ENCODE measurements at places on chromosomes 5 and 9.
A peak's percentile ranks its signal among the peaks of the same experiment; 100 is the strongest.

DNA sequence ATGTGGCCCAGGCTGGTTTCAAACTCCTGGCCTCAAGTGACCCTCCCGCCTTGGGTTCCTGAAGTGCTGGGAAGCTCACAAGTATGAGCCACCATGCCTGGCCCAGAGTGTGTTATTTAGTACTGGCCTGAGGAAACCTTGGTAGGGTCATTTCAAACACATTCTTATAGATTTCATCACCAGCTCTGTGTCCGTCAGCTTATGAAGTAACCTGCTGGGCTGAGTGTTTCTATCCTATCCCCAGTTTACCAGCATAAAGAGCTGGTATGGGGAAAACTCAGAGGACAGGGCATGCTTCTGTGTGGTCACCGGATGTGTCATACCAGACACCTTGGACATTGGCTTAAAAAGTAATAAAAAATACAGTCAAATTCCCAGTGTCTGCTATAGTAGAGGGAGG is 45.3 kb downstream of the PTPN3 start:
- no peak for DNase-seq

DNA sequence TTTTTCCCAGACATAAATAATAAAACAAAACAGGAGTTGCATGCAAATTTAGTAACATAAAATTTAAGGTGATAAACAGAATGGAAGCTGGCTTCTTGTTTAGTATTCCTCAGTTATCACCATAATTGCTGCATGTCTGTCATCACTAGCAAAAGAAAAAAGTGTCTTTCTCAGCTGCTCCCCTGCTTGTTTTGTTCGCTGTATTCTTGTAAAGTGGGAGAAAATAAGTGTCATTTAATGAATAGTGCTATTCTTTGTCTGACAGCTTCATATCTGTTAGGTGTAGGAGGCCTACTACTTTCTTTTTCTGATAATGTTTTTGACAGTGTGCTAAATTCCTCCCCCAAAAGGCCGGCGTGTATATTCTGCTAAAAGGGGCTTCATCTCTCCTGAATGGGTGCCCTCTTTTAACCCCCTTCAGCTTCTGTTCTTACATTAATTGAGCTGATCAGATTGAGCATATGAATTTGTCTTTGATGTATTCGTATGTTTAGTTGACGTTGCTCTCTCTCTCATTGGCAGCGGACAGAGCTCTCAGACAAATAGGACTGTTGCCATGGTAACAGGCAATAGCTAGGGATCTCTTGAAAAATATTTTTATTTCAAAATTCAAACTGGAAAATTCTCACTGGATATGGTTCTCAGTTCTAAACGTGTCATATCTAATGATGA is 303.8 kb downstream of the KIAA0825 start:
- DNase-seq: no peak

DNA sequence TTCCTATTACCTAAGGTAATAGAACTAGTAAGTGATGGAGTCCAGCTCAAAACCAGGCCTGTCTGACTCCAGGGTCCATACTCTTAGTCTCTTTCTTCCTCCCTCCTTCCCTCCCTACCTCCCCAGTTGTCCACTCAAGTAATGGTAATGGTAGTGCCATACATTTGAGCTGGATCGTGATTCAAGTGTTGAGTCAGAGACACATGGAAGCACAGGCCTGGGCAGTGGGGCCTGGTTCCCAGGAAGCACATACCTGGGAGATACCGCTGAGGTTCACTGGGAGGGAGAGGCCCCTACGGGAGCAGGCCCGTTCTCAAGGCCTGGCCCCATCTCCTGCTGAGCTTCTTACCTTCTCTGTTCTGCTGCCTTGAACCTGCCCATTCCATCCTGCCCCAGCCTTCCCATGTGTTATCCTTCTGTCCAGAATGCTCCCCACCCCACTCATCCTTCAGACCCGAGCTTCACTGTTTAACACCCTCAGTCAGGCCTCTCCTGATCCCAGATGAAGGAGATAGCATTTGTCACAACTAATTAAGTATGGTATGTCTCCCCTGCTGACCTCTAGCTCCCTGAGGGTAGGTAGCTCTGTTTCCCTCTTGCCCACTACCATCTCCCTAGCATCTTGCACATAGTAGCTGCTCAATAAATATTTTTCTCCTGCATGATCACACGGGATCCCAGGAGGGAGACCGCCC is 13.8 kb downstream of the URM1 start:
- no peak for DNase-seq

DNA sequence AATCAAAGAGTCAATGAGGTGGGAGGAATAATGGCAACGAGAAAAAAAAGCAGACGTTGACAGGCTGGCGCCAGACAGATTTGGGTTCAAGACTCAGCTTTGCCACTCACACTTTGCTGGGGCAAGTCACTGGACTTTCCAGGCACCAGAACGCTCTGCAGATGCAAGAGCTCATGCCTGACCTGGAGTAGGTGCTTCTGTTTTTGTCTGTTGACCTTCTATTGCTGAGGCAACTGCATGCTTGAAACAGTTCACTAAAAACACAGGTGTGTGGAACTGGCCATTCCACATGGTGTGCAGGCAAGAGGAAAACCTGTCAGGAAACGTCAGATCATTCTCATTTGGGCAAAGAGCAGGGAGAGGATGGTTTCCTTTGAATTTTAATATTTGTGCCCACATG is 161.2 kb upstream of the SMIM23 start:
- DNase-seq: no peak

- DNase-seq: no peak
Measured at GRCh38 chr9:130043654-130044623, 950 bp upstream of the FNBP1 start.

- no peak for DNase-seq
Measured at GRCh38 chr5:77374686-77375085, 117.4 kb downstream of the WDR41 start.

DNA sequence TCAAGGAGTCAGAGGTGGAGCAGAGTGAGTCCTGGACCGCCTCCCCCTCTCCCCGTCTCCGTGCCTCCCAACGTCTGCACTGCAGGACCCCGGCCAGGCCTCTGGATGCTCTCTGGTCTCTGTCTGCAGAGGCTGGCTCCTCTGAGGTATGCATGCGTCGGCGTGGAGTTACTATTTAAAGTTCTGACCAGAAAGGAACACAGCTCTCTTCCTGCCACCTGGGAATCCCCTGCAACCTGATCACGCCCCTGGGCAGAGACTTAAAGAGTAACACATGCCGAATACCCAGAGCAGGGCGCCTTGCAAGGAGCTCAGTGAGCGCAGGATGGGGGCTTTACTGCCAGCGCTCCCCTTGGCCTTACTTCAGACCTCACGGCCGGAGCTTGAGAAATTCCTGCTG is 16.0 kb downstream of the ANXA6 start:
- DNase-seq: no peak

DNA sequence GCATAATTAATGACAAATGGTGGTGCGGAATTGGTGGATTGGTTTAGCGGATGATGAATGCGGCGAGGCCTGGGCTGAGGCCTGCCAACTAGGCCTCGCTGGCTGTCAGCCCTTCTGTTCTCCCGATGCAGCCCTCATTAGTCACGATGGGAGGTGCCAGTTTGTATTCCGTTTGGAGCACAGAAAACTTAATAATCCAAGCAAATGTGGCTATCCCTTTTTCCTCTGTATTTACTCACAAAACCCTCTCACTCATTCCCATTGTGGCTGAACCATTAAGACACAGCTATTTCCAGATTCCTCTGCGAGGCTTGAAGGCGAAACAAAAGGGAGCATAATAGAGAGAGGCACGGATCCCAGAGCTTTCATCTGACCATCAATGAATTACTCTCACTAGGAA is 114.3 kb downstream of the MVB12B start:
- peak; percentile 17 for DNase-seq

DNA sequence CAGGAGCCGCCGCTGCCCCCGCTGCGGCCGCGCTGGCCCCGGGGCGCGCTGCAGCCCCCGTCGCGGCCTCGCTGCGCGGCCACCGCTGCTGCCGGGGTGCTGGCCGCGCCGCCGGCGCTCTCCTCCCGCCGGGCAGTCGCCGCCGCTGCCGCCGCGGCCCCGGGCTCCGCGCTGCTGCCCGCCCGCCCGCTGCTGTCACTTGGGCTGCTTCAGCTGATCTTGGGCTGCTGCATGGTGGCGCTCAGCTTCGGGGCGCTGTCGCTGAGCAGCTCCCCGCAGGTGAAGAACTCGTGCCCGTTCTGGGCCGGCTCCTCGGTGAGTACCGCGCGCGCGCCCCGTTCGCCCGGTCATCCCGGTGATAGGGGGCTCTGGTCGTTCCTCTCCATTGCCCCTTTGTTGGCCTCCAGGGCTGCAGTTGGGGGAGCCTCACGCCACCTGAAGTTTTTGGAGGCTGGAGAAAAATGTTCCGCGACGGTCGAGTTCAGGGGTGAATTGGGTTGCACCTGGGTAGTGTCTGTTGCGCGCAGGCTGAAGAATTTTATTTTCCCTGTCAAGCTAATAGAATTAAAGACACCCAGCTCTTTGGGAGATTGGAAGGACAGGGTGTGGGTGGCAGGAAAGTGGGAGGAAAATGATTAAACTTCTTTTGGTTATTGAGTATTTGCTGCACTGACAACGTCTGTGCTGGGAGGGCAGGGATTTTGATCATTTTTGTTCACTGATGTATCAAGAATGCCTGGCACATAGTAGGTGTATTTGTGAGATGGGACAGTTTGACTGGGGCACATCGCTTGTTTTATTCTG is 596 bp downstream of the ENTREP1 start:
- DNase-seq: no peak

DNA sequence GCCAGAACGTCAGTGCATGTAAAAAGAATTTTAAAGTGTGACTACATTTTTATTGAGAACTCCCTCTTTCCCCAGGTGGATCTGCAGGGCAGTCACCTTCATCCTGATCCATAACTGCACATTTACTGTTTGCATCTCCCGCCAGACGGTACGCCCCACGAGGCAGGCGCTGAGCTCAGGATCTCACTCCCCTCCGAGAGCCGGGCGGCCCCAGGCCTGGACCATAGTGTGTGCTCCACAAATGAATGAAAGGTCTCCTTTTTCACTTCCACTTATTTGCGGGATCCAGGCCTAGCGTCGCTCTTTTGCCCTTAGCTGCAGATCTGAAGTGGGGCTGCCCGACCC is 378 bp downstream of the DROSHA start:
- peak; percentile 11 for DNase-seq

- DNase-seq: no peak
Measured at GRCh38 chr9:129696944-129697655, 31.7 kb downstream of the PRRX2 start.

DNA sequence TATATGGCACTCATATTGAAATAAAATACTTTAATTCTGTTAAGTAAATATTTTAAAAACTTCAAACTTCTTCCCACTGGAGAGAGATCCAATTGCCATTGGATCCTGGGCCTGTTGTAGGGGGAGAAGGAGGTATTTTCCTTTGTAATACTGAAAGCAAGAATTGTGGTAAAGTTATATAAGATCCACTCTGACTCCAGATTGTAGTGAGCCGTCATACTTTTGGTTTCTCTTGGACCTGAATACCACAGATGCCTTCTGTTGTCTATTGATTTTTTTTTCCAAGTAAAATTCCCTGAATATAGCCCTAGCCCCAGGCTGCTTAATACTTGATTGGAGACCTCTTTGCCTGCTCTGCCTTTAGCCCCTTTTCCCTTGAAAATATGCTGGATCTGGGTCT is 86.9 kb downstream of the ATG10 start:
- no peak for DNase-seq

DNA sequence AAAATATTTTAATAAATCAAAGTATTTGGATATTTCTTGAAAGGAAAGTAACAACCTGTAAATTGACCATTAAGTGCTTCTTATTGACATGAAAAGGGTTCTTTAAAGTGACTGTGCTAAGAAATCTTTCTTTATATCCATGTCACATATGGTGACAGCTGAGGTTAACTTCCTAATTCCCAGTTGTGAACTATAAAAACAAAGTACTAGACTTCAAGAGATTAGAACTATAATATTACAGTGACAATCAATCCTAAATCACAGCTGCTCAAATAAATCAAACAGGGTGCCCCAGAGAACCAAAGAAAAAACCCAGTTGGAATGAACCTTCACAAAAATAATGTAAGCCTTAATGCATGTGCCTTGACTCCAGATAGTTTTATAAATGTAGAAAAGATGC is 332.6 kb upstream of the PDE4D start:
- DNase-seq: no peak

GRCh38 chr5:131563434-131564228 is 71.4 kb downstream of the RAPGEF6 start:
- no peak for DNase-seq

DNA sequence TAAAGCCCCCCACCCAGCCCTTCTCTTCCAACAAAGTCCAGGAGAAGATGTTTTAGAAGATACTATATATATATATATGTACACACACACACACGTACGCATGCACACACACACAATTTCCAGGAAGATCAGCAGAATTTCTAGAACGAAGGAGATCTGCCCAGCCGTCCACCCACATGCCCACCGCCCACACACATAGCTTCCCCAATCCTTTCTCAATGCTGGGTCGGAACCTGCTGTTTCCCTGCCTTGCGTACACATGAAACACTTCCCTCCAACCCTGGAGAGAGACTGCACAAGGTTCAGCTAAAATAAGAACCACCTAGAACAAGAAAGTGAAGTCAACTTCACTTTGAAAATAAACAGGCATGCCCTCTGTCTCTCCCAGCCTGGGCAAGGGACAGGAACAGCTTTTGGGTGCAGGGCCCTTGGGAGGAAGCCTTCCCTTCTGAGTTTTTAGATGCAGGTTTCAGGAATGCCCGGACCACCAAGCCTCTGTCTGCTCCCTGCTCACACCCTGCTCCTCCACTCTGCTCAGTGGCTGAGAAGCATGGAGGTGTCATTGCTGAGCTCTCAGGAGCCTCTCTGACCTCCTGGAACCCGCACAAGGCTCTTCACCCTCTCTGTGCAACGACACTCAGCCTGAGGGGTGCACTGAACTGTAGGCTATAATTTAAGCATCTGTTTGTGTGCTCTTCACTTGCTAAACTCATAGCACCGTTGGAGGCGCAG is 149.4 kb downstream of the C5orf15 start:
- no peak for DNase-seq

DNA sequence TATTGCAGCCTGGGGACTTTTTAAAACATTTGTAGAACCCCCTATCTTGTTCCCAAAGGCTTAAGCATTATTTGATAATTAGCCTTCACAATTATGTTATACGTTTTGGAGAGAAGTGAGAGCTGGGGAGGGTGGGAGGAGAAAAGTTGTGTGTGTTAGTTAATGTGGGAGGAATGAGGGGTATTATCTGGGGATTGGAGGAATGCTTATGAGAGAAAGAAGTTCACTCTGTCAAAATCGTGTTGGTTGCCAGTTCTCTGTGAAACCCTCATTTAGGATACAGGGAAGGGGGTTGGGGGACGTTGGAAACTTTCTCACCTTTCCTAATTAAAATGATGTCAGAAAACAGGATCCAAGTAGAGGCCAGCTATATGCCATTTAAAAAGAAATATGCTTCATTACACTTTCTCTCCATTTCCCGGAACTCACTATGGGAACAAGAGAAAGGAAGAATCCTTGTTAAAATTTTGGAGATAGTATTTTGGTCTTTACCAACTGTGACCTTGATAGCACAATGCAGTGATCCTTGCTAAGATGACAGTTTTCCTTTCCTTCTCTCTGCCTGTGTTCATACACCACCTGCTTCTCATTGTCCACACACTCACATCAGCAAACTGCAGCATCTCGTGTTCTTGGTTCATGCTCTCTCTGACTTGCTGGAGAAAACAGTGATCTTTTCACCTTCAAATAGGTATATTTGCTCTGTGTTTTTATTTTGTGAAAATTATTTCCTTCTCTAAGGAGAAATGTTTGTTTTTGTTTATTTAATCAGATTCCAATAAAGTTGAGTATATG is 336.7 kb upstream of the CLINT1 start:
- no peak for DNase-seq

- no peak for DNase-seq
Measured at GRCh38 chr9:26331223-26331622, 561.4 kb downstream of the CAAP1 start.

- no peak for DNase-seq
Measured at GRCh38 chr5:135654761-135655467, 76.1 kb upstream of the CXCL14 start.

GRCh38 chr5:43570450-43571158 is 13.7 kb upstream of the PAIP1 start:
- no peak for DNase-seq

Measured in stromal cell of bone marrow (primary cell).